ENCODE measurements at places on chromosomes 12 and 14.

DNA sequence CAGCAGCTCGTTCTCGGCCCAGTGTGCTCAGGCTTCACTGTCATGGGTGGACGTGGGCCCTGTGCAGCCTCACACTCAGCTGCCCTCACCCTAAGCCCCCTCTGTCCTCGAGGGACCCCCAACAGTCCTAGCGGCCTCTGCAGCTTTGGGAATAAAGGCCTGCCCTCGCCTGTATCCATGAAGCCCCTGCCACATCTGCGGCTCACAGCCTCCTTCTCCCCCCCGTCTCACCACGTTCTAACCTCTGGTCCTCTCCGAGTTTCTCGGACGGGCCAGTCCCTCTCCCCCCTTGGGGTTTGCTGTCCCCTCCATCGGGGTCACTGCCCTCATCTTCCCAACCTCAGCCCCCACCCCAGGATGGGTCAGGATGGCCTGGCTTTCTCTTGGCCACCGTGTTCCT is 30.2 kb upstream of the GALNT9 start:
- no peak for DNase-seq

DNA sequence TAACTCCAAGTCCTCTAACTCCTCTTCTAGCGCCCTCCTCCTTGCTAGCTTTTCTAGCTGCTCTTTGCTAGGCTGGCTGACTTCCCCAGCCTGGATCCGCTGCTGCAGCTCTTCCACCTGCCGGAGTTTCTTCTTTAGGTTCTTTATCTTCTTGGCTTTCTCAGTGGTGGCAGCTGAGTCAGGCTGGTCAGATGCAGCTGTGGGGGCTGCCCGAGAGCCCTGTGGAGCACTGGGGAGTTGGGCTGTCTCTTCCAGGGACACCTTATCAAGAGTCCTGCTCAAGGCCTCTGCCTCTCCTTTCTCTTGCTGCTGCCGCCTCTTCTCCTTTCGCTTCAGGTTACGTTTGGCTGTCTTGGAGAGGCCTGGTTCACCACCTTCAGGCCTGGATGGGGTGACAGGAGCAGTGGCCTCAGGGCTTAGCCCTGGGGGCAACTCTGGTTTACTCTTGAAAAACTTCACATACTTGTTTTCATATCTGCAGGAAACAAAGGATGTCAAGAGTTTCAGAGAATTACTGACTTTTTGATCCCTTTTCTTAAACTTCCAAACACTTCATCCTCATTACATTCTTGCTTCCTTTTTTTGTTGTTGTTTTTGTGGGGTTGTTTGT is 25.7 kb downstream of the PYM1 start:
- no peak for DNase-seq

- DNase-seq = no peak
These were observed 547.1 kb downstream of the CCER1 start for GRCh38 chr12:90407841-90408240.

DNA sequence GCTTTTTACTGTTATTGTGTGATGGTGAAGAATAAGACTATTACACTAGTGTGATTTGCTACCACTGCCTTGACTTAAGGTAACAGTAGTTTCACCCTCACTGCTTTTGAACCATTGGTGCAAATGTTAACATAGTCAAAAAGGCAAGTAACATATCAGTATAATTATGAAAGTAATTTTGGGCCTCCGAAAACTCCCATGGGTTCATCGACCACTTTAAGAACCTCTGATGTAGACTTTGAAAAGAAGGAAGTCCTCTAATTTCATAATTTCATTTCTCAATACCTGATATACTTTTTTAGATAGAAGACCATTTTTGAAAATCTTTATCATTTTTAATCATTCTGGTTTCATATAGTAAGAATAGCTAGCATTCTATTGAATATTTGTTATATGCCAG is 57.7 kb downstream of the ETNK1 start:
- DNase-seq = no peak

- DNase-seq = peak; percentile 23
These were observed 137.1 kb downstream of the BRMS1L start for GRCh38 chr14:35963209-35963608.

DNA sequence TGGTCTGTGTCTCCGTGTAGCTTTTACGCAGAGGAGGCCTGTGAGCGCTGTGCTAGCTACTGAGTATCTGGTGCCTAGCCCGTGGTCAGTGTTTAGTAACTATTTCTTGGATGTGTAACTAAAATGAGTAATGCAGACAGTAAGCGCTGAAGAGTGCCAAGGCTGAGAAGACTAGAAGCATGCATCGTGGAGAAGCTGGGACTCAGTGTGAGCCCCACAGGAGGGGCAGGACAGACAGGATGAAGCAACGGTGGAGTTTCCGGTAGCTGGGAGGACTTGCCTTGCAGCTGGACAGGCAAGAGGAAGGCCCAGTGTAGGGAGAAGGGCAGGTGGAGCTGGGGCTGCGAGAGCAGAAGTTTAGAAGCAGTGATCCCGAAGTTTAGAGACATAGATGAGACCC is 233.4 kb upstream of the FKBP4 start:
- no peak for DNase-seq

- DNase-seq = no peak
These were observed 50.1 kb downstream of the ANAPC7 start for GRCh38 chr12:110353211-110353965.

DNA sequence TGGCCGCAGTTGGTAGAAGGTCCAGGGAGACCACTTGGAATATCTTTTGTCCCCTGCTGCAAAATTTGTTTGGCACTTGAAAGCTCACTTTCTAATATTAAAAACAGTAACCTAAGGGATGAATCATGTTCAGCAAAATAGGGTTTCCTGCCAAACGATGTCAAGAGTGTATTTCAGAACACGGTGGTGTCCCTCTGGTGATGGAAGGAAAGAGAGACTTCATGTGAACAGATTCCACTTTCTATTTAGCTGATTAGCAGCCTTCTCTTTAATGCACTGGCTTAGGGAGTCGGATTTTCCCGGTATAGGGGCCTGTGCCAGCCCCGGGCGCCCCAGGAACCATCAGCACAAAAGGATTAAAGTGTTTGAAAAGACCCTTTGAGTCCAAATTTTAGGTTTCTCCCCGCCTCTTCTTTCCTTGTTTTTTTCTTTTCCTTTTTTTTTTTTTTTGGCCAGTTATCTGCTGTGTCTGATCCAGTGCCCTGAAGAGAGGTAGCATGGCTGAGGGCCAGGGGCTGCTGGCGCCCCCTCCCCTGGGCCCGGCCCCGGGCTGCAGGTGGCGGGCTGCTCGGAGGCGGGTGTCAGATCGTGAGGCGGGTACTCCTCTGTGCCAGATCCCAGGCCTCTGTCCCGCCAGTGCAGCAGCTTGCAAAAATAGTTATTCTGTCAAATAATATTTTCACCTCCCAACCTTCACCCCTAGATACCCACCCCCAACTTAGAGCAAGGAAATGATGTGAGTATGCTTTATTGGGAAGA is 88.3 kb downstream of the TESC start:
- no peak for DNase-seq

- no peak for DNase-seq
These were observed 6.9 kb upstream of the TUBA1A start for GRCh38 chr12:49195736-49196135.

GRCh38 chr14:105193916-105194782 is 13.0 kb upstream of the NUDT14 start:
- no peak for DNase-seq

GRCh38 chr12:57744194-57744776 is 554 bp upstream of the TSPAN31 start:
- DNase-seq = peak; percentile 69

DNA sequence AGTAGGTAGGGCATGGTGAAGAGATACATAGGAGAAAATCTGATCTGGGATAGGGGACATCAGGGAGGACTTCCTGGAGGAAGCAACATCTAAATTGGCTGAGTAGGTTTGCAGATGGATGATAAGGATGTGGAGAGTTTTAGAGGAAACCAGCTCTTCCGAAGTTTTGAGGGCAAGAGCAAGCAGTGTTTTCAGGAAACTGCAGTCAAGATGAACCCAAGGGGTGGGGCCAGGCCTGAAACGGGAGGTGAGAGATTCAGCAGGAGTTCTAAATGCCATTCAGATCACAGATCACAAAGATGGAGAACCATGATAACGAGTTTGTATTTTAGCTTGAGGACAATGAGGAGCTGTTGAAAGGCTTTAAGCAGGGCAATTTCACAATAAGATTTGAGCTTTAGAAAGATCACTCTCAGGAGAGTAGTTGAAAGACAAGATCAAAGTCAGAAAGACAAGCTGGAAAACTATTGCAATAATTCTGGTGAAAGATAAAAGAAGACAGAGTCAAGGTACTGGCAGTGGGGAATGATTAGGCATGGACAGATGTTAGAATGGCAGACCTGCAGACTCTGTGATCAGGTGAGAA is 70.1 kb upstream of the PLXNC1 start:
- no peak for DNase-seq

GRCh38 chr14:61549425-61549824 is 145.9 kb upstream of the HIF1A start:
- DNase-seq = no peak

DNA sequence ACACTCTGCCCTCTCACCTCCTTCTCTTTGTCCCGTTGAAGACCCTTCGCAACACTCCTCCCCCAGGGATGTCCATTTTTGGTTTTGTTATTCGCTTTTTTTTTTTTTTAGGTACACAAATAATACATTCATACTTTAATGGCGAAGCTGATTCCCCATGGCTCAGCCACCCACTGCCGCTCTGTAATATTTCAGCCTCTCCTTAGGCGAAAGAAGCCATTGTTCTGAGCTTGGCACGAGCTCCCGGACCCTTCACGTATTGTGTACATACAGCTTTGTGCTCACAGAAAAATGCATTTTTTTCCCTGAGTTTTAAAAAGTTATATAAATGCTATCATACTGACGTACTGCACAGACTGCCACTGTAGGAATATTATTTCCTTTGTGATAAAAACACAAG is 115.0 kb downstream of the TMEM132C start:
- no peak for DNase-seq

GRCh38 chr12:29148911-29149690 is at the start of gene FAR2:
Gene FAR2, plus strand, starts transcription at chr12:29149278. Its CDS starts 121,172 bp downstream, at chr12:29270450.
- DNase-seq = no peak

GRCh38 chr14:95183082-95183481 is 25.8 kb upstream of the DICER1 start:
- no peak for DNase-seq

DNA sequence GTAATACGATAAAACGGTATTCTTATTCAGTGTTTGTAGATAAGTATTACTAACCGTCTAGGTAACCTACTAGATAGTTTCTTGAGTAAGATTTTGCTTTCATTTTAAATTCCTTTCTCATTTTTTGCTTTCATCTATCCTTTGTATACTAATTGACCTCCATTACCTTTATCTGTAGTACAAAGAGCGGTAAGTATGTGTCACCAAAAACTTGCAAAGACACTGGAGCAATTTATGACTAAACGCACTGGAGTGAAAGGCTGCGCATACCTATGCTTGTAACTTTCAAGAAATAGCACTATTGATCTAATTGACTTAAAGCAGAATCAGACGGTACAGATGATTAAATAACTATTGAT is 1.7 kb downstream of the ARHGAP5 start:
- peak; percentile 55 for DNase-seq

DNA sequence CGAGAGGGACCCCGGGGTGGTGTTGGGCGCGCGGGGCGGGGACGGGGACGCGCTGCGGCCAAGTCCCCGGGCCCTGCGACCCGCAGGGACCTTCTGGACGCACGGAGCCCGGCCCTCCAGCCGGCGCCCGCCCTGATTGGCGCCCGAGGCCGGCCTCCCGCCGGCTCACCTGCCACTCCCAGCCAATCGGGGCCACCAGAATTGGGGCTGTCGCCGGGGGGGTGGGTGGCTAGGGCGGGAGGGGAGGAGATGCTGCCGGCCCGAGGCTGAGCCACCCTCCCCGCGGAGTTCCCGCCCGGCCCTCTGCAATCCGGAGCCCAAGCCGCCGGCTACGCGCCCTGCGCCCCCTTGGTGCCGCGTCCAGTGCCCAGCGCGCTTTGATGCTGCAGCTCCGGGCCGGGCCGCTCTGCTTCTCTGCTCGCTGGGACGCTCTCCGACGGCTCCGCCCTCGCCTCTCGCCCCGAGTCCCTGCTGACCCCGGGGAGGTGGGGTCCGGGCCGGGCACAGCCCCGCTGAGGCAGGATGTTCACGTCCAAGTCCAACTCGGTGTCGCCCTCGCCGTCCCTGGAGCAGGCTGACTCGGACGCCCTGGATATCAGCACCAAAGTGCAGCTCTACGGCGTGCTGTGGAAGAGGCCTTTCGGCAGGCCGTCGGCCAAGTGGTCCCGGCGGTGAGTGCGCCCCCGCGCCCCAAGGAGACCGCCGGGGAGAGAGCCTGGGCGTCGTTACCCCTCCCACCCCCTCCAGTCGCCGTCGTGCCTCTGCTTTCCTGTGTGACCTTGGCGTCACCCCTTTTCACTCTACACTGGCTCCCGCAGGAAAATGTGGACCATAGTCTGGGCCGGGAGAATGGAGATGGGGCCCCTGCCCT is at the start of gene PLEKHD1:
Gene PLEKHD1, plus strand, starts transcription at position 285 of the 871 bp plus-strand sequence. Its CDS starts 238 bp downstream, at position 523.
- DNase-seq = no peak

- no peak for DNase-seq
These were observed 146.4 kb downstream of the CCER1 start for GRCh38 chr12:90808568-90808967.

DNA sequence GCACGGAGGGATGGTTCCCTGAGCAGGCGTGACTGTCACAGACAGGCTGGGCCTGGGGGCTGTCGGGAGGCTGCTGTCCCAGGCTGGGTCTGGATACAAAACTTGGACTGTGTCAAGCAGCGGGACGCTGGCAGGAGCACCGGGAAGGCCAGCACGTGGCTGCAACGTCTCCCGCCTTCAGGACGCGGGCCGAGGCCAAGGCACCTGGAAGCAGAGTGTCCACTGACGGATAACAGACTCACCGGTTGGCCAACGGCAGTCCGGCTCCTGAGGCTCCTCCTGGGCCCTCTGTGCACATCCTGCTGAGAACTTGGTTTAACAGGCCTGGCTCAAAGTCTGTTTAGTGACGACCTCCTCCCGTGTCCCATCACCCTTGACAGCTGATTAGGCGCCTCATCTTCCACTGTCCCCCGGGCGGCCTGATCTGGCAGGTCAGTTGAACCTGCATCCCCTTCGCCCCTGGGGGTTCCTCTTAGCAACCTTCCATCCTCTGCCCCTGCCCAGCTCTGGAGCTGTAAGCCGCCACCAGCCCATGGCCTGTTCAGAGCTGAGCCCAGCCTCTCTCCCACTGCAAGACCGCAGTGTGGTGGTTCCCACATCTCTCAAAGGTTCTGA is 2.5 kb downstream of the XRCC3 start:
- no peak for DNase-seq

DNA sequence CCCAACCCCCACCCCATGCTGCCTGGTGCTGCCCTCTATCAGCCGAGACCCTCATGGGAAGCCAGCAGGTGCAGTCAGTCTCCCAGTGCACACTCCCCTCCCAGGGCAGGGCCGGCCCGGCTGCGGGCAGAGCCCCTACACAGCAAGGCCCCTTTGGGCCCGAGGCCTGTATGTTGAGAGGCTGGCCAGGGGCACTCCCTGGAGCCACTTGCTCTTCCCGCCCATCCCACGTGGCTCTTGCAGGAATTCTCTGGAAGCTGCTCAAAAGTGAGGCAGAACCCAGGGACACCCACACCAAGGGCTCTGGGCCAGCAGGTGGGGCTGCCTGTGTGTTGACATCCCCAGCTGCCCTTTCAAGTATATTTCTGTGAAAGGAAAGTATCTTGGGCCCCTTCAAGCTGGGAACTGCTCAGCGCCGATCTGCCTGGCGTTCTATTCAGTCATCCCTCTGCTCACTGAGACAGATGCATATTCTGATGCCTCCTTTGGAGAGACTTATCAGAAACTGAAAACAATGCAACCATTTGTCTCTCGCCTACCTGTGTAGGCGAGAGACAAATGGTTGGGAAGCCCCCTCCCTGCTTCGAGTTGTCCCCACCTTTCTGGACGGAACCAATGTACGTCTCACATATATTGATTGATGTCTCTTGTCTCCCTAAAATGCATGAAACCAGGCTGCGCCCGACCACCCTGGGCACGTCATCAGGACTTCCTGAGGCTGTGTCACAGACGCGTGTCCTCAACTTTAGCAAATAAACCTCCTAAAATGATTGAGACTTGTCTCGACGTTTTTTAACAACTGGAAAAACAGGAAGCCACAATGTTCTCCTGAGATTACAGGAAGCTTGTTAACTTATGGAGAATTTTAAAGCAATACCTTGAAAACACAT is 6.0 kb downstream of the GPR132 start:
- DNase-seq = no peak

Data from HuH-7 (cell line).